ENCODE measurements at places on chromosomes 13 and 19. TPM values are rescaled to one million over a fixed set of nuclear protein-coding genes. Genes with fewer than 3 reads are reported as not detected.

Gene TMEM255B
- total RNA-seq = 1.3 TPM

Gene ZNF724
- 3.7 TPM for total RNA-seq

Gene TNNT1
- total RNA-seq = not detected

DNA sequence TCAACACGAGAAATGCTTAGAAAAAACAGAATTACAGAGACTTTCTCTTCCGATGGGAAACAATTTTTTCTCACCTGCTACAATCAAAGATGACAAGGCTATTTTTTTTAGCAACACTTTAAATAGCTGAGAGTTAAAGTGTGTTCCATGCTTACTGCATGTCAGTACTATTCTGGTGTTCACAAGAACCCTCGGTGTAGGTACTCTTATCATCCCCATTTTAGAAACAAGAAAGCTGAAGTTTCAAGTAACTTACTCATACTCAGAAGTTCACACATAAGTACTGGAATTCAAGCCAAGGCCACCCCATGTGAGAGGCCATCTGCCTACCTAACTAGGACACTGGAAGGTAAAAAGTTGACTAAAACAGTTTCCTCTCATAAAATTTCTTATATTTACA lies 9.0 kb upstream of the TNFRSF19 start:
- DNase-seq = no peak

DNA sequence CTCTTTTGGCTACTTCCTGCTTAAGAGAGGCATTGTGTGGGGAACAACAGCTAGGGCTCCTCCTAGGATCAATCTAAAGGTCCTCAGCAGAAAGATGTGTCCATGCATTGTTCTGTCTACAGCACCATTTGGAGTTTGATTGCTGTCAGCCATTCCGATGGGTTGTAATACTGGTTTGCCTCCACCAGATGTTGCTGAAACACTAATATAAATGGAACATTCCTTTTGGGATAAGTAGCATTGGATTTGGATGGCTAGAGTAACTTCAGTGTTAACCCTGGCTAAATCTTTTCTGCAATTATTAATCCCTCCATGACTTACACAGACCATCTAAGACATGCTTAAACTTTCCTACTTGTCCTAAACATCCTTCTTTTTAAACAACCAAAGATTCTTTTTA lies 104.2 kb downstream of the TDRD3 start:
- DNase-seq = no peak

Gene CLEC4M
- total RNA-seq = not detected

- DNase-seq = no peak
Observed at GRCh38 chr13:41224113-41225110, 30.0 kb upstream of the KBTBD7 start.

- DNase-seq = no peak
Observed at GRCh38 chr13:30031488-30031887, 181.1 kb upstream of the UBL3 start.

DNA sequence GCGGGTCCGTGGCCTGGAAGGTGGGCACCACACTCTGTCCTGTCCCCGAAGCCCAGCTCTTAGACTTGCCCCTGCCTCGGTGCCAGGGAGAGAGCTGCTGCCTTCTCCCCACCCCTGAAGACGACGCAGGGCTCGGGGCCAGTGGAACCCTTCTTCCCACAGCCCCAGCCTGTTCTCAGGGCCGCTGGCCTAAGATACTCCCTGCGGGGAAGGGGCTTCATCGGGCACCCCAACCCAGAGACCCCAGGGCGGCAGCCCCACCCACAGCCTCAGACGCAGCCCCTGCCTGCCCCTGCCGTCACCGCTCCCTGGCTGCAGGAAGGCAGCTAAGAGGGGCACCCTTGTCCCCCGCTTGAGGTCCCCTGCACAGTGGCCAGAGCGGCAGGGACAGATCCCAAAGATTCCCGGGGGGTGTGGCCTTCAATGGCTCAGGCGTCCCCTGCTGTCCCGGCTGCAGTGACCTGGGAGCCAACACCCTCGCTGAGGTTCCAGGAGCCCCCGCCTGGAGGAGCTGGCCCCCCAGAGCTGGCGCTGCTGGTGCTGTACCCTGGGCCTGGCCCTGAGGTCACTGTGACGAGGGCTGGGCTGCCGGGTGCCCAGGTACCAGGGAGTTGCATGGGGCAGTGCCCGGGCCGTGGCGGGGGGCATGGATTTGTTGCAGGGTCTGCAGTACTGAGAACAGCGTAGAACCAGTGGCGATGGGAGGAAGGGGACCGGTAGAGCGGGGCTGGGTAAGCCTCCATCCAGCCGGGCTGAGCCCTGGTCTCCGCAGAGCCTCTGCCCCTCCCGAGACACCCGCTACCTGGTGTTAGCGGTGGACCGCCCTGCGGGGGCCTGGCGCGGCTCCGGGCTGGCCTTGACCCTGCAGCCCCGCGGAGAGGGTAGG lies 1.0 kb downstream of the AMH start:
- no peak for DNase-seq

- DNase-seq = no peak
Observed at GRCh38 chr13:30735872-30736175, 481 bp downstream of the ALOX5AP start.

Gene ATXN8OS
- total RNA-seq = not detected

- DNase-seq = peak; percentile 57
Observed at GRCh38 chr19:10514211-10515145, 2.8 kb downstream of the S1PR5 start.

GRCh38 chr13:67466569-67466968 lies 236.4 kb upstream of the PCDH9 start:
- DNase-seq = no peak

All from CD4-positive, CD25-positive, alpha-beta regulatory T cell (primary cell).